GM12891 (cell line): ENCODE measurements at places on chromosomes 11 and 22.

GRCh38 chr22:29257751-29258181 lies 10.0 kb downstream of the RHBDD3 start:
- no peak for DNase-seq

DNA sequence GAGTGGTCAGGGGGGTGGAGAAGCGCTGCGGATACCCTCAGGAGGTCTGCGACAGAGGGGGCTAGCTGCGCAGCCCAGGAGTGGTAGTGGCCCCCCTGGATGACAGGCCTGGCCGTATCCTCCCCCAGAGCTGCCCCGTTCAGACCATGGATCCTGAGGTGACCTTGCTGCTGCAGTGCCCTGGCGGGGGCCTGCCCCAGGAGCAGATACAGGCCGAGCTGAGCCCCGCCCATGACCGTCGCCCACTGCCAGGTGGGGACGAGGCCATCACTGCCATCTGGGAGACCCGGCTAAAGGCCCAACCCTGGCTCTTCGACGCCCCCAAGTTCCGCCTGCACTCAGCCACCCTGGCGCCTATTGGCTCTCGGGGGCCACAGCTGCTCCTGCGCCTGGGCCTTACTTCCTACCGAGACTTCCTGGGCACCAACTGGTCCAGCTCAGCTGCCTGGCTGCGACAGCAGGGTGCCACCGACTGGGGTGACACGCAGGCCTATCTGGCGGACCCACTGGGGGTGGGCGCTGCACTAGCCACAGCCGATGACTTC lies 505 bp downstream of the NUDT22 start:
- DNase-seq, result no peak

- no peak for DNase-seq
These were observed 860.5 kb upstream of the LRRC4C start for GRCh38 chr11:42319921-42320320.

DNA sequence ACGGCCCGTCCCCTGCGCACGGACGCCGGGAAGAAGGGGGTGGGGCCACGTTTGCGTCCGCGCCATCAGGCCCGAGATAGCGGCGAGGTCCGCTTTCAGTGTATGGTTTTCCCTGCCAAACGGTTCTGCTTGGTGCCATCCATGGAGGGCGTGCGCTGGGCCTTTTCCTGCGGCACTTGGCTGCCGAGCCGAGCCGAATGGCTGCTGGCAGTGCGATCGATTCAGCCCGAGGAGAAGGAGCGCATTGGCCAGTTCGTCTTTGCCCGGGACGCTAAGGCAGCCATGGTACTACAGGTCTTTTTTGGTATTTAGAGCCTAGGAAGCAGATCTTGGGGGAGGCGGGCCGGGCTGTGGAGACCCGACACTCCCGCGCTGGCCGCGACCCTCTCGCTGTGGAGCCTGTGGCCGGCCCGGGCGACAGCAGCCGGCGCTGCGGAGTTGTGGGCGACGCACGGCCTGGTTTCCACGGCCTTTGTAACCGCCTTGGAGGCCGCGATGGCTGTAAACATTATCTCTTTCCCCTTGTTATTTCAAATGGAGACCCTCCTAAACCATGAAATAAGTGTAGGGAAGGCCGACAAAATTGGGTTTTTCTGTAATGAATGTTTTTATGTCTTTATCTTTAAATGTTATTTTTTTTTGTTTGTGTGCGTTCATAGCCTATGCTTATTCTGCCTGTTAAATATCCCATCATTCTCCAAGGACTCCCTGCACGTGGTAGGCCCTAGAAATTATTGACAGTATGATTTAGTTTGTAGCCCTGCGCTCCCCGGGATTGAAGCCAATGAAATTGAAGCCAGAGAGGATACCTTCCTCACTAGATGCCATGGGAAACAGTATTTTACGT lies at the start of gene AASDHPPT:
Gene AASDHPPT (plus strand): TSS at position 54 of the 847 bp plus-strand sequence. CDS start 49 bp downstream, at position 103.
- no peak for DNase-seq

DNA sequence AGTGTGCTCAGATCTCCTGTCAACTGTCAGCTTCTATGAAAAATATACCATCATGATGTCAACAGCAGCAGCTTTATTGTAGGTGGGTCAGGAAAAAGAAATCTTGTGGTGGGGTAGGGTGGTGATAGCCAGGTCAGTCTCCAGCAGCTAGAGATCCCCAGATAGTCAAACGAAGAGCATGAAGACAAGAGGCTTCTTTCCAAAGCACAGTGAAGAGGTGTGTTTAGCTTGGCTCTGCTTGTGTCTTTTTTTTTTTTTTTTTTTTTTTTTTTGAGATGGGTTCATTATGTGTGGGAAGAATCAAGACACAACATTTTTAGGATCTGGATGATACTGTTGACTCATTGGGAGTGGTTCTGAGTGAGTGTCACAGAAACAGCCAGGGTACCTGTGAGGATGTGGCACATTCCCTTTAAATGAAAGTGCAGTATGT lies 1075.5 kb downstream of the NTM start:
- DNase-seq, result no peak

DNA sequence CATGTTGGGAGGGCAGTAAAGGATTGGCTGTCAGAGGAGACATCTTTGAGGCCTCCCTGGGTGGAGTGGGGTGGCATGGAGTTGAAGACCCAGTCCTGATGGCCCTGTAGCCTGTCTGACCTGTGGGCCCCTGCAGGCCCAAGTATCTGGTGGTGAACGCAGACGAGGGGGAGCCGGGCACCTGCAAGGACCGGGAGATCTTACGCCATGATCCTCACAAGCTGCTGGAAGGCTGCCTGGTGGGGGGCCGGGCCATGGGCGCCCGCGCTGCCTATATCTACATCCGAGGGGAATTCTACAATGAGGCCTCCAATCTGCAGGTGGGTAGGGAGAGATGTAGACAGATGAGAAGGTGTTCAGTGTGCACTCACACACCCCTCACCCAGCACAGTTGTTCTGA lies 2.6 kb downstream of the NDUFV1 start:
- DNase-seq, result no peak

DNA sequence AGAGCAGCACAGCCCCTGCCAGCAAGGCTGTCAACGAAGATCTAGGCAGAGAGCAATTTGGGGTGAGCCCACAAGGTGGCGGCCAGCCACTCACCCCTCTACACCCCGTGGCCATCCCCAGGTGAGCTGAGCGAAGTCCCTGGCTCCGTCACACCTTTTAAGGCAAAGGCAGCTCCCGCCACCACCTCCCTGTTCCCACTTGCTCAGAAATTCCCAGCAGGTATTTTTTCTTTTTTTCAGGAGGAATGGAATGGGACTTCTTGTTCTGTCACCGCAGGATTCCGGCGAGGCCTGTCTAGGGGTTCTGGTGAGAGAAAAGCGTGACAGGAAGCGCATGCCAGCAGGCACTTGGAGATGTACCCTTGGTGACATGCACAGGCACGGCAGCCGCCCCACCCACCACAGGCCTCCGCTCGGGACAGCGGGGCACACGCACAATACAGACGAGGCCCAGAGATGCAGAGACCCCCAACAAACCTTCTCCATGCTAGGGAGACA lies 10.0 kb downstream of the RPL3 start:
- DNase-seq, result no peak

GRCh38 chr11:12377106-12377823 lies at the start of gene PARVA:
PARVA (plus strand) TSS chr11:12377571; CDS start chr11:12377648, 77 bp downstream.
- no peak for DNase-seq

- DNase-seq, result no peak
These were observed 237.0 kb downstream of the MIAT start for GRCh38 chr22:26894362-26894761.

DNA sequence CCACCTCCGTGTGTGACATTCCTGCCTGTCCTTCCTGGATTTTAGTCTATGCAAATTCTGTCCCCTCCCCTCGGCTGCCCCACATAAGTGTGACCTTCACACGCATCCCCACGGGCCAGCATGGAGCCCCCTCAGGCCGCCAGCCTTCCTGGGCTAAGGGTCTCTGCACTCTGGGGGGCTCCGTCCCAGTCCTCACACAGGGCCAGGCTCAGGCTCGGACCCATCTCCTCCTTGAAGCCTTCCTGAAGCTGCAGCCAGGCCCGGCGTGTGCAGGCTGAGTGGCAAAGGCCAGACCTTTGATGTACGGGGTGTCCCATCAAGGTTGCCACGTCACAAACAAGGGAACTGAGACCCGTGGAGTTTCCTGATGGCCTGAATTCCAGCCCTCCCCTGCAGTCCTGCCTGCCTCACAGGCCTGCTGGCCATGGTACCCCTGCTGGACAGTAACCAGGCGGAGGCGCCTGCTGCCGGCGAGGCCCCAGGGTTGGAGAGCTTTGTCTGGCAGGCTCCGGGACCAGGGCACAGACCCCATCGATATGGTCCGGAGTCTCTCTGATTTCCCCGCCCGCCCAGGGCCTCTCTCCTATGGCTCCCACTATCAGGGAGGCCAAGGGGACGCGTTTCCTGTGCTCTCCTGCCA lies 791.7 kb downstream of the BRD1 start:
- no peak for DNase-seq

DNA sequence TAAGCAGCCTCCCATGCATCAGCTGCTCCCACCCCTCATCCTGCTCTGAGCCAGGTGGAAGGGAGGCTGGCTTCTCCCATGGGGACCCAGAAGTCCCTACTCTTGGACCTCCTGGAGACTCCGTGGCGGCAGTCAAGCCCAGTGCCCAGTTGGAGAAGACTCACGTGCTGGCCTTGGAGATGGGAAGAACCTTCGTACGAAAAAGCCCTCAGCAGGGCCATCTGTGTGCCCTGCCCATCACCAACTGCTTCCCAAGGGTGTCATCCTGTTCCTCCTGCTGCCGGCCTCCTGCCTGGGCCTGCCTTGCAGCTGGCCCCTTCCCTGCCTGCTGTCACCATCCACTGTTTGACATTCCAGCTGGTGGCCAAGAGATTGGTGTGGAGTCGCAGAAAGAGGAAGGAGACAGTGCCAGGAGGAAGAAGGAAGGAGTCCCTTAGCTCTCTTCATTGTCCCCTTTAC lies 28.0 kb downstream of the ARHGAP1 start:
- DNase-seq, result no peak

DNA sequence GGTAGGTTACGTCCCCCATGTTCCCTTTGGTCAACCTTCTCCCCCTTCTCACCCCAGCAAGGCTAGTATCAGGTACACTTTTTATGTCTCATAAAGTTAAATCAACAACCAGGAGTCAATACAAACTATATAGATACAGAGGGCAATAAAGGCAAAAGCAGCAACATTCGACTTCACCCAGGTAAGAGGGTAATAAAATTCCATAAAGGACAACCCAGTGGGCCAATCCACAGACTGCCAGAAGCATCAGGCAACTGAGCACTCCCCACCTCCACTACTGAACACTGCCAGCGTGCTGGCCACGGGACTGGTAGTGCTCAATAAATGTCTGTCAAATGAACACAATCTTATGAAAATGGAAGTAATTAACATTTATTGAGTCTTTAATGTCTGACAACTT lies 5.1 kb upstream of the MS4A18 start:
- DNase-seq, result no peak

- DNase-seq, result no peak
These were observed 61.3 kb downstream of the PPME1 start for GRCh38 chr11:74232311-74232950.

DNA sequence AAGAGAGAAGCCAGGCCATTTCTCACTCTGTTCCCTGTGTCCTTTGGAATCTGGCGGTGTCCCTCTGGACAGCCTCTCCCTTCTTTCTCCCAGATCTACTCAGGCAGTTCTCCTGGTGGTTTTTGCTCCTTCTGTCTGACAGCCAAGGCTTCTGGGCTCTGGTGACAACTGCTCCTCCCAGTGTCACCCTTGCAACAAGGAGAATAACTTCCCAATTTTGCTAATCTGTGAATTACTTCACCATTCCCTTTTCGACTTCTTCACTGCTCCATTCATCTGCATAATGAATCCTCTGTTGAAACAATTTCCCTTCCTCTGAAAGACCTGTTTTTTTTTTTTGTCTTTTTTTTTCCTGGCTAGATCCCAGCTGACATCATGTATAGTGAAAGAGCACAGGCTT lies 56.3 kb upstream of the PDE3B start:
- no peak for DNase-seq

- peak; percentile 14 for DNase-seq
These were observed 10.0 kb downstream of the PRR33 start for GRCh38 chr11:1881442-1882264.

DNA sequence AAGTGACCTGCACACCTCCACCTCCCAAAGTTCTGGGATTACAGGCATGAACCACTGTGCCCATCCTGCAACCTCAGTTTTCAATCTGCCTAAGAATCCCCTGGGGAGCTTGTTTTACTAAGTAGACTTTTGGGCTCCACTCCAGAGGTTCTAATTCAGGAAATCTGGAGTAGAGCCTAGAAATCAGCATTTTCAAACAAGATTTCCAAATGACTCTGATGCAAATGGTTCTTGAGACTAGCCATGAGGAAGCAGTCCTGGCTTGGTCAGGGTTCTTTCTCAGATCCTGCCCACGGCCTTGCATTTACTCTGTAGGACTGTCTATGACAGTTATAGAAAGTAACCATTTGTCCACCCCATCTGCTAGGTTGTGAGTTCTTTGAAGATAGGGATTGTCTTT lies 1.6 kb upstream of the KCNE3 start:
- DNase-seq, result no peak

DNA sequence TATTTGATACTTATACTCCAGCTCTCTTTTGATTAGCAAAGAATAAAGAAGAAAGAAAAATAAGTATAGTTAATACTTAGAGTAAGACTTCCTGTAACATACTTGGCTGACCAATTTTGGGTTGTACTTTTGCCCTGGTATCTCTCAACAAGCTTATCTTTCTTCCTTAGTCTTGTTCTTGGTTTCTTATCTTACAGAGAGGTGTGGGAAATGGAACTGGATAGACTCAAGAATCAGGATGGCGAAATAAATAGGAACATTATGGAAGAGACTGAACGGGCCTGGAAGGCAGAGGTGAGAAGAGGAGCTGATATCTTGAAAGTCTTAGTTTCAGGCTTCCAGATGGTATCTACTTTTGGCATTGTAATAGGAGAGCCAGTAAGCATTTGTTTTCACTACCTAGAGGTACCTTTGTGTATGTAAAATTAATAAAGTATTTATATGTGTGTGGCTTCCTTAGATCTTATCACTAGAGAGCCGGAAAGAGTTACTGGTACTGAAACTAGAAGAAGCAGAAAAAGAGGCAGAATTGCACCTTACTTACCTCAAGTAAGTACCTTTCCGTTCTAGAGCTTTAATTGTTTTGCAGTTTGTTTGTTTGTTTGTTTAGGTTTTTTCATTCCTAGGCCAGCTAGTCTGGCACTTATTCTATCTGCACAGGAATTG lies 11.3 kb upstream of the BACE1-AS start:
- no peak for DNase-seq

- DNase-seq, result no peak
These were observed 11.1 kb downstream of the HPS5 start for GRCh38 chr11:18310800-18311340.

DNA sequence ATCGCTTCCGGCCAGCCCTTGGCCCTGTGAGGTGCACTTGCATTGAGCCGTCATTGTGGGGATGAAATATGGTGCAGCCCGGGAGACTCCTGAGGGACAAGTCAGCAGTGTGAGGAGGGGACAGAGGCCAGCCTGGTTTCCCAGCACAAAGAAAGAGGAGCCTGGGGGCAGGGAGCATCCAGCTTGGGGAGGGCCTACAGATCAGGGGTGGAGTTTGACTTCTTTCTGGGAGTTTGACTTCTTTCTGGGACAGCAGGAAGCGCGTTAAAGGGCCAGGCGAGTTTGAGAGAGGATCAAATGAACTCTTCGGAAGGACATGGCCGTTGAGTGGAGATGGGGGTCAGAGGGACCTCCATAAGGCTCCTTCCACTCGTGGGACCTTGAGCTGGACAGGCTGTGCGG lies 91.9 kb downstream of the LRRC32 start:
- DNase-seq, result no peak
